HFFc6 (cell line): ENCODE measurements at places on chromosomes 3 and 15. TPM values are rescaled to one million over a fixed set of nuclear protein-coding genes. Genes with fewer than 3 reads are reported as not detected.
A peak's percentile ranks its signal among the peaks of the same experiment; 100 is the strongest.

DNA sequence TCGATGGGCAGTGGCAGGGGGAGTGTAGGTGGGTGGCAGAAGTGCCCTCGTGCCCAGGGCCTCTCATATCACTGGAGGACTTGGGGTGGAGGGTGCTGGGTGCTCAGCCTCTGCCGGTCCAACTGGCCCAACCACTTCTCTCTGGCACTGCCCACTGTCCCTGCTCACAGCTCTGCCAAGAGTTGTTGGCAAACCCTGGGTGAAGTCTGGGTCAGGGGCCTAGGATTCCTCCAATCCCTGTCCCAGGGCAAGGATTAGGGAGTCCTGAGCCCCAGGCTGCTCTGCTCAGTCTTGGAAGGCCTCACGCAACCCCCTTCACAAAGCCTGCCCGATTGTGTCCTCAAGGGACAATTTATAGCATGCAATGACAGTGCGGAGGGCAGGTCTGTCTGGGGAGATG, 5.2 kb upstream of the PRKCD start:
- H3K4me3 ChIP-seq = no peak overlapping the region
- no peaks in the 10 kb centered on the region for H3K36me3 ChIP-seq
- H3K4me1 ChIP-seq = peaks cover 14% of the 10 kb centered on the region
- peaks cover 29% of the 10 kb centered on the region for H3K27me3 ChIP-seq

GRCh38 chr15:25739687-25740121, 123.4 kb downstream of the ATP10A start:
- H3K36me3 ChIP-seq = peaks cover 10% of the 10 kb centered on the region
- no peak overlapping the region for H3K4me3 ChIP-seq
- H3K27ac ChIP-seq = no peak overlapping the region
- peaks cover 3% of the 10 kb centered on the region; the same call in 1 of the 2 replicates for H3K27me3 ChIP-seq

GRCh38 chr15:99390667-99391066, 139.4 kb downstream of the LRRC28 start:
- H3K27ac ChIP-seq = no peak overlapping the region
- DNase-seq = no peak
- no peaks in the 10 kb centered on the region for H3K27me3 ChIP-seq
- no peak overlapping the region for H3K4me3 ChIP-seq
- peaks cover 6% of the 10 kb centered on the region; the same call in 1 of the 2 replicates for H3K4me1 ChIP-seq

DNA sequence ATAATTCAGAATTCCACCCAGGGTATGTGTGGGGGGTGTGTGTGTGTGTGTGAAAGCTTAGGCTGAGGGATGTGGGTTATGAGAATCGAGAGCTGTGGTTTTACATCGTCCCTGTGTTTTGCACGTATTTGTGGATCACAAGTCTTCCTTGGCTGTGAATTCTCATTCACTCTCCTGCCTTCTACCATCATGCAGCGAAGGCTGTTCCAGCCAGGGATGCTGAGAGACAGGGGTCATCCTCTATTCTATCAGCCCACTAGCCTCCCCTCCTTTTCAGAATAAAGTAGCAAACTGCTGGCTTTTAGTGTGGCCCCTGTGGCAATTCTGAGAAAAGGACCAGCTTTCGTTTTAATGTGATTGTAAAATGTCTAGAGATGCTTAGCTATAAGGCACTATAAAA, 460.6 kb upstream of the NR2F2 start:
- no peak overlapping the region for H3K27ac ChIP-seq
- H3K4me1 ChIP-seq = peaks cover 38% of the 10 kb centered on the region
- DNase-seq = no peak
- H3K36me3 ChIP-seq = no peaks in the 10 kb centered on the region

GRCh38 chr3:33089515-33089914, 7.4 kb downstream of the GLB1 start:
- H3K27me3 ChIP-seq = peaks cover 3% of the 10 kb centered on the region; the same call in 1 of the 2 replicates
- DNase-seq = no peak
- no peak overlapping the region for H3K4me3 ChIP-seq
- H3K4me1 ChIP-seq = no peaks in the 10 kb centered on the region
- H3K27ac ChIP-seq = no peak overlapping the region
- H3K36me3 ChIP-seq = peaks cover 43% of the 10 kb centered on the region

DNA sequence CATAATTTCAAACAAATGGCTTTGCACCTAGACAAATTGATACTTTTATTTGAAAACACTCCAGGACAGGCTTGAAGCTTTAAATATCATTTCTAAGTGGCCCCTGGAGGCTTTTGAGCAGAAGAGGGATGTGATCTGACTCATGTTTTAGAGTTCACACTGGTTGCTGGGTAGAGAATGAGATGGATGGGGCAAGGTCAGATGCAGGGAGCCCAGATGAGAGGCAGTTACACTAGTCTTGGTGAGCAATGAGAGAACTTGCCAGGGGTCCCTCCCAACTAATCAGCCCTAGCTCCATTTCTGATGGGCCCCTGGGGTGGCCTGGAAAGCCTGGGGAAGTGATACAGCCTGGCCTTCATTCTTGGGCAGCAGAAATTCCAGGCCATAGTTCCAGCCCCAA, 190.4 kb downstream of the MEGF11 start:
- no peaks in the 10 kb centered on the region for H3K4me1 ChIP-seq
- peaks cover 41% of the 10 kb centered on the region for H3K27me3 ChIP-seq
- DNase-seq = no peak
- H3K27ac ChIP-seq = no peak overlapping the region

DNA sequence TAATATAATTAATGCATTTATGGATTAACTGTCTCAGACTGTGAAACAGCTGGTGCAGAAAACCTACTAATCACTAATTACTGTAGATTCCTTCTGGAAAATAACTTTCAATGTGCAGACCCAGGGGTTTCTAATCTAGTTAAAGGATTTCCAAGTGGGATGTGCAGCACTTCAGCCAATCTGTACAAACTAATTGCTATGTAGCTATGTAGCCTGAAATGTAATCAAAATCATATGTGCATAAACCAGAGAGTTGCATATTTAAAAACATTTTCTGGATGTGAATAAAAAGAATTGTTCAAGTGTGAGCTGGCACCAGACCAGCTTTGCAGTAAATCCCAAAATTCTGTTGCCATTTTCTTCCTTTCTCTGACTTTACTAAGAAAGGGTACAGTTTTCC, 127.5 kb upstream of the CD96 start:
- H3K4me3 ChIP-seq = no peak overlapping the region
- no peak for DNase-seq
- no peaks in the 10 kb centered on the region for H3K4me1 ChIP-seq

DNA sequence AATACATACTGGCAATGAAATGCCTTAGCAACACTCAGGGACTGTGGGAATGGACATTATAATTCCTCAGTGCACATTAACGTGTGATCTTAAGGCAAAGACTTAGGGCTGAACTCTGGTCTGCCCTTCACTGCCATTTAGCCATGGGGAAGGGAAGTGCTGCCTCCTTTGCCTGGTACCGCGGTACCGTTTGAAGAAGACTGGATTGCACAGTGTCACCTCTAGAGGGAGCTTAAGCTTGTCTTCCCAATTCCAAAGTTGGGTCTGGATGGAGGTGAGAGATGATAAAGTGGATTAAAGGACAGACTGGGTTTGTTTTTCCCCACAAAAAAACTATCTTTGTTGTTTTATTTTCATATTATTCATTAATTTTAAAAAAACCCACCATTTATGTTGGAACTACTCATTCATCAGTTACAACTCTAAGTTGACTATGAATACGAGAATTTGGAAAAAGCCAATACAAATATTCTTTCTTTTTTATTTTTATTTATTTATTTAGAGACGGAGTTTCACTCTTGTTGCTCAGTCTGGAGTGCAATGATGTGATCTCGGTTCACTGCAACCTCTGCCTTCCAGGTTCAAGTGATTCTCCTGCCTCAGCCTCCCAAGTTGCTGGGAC, 60.0 kb upstream of the SYN2 start:
- no peak overlapping the region for H3K27ac ChIP-seq
- H3K4me1 ChIP-seq = no peaks in the 10 kb centered on the region
- peak; percentile 10 for DNase-seq
- H3K36me3 ChIP-seq = no peaks in the 10 kb centered on the region
- no peak overlapping the region for H3K4me3 ChIP-seq
- peaks cover 3% of the 10 kb centered on the region for H3K27me3 ChIP-seq

GRCh38 chr3:137765310-137766033, 1.4 kb downstream of the SOX14 start:
- peaks cover 74% of the 10 kb centered on the region for H3K27me3 ChIP-seq
- DNase-seq = no peak
- peaks cover 5% of the 10 kb centered on the region; the same call in 1 of the 2 replicates for H3K36me3 ChIP-seq
- H3K27ac ChIP-seq = no peak overlapping the region

- DNase-seq = no peak
- no peaks in the 10 kb centered on the region for H3K36me3 ChIP-seq
- no peaks in the 10 kb centered on the region for H3K4me1 ChIP-seq
Observed at GRCh38 chr15:78355177-78355576, 15.0 kb downstream of the CRABP1 start.

DNA sequence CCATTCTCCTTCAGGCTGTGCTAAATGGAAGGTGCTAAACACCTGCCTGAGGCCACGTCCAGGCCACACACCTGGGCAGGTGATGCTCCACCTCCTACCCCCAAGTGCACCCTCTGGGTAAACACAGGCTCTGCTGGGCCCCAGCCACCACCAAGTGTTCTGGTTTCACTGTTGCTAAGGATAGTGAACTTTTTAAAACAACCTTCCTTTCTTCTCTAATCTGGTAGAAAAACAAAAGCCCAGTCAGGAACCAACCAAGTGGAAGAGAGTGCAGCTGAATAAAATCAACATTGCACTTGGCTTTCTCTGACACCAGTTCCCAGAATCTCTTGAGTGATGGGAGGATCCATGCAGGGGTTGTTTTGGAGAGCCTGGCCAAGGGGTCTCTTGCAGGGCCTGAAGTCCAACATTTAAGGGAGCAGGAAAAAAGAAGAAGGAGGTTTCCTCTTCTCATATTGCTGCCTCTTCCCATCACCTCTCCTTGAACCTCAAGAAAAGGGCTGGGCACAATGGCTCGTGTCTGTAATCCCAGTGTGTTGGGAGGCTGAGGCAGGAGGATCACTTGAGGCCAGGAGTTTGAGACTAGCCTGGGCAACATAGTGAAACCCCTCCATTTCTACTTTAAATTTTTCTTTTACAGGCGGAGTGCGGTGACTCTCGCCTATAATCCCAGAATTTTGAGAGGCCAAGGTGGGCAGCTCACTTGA, 26.2 kb upstream of the ATP13A3 start:
- H3K4me1 ChIP-seq = peaks cover under 1% of the 10 kb centered on the region
- no peak overlapping the region for H3K4me3 ChIP-seq
- DNase-seq = no peak
- no peaks in the 10 kb centered on the region for H3K36me3 ChIP-seq
- no peak overlapping the region for H3K27ac ChIP-seq

DNA sequence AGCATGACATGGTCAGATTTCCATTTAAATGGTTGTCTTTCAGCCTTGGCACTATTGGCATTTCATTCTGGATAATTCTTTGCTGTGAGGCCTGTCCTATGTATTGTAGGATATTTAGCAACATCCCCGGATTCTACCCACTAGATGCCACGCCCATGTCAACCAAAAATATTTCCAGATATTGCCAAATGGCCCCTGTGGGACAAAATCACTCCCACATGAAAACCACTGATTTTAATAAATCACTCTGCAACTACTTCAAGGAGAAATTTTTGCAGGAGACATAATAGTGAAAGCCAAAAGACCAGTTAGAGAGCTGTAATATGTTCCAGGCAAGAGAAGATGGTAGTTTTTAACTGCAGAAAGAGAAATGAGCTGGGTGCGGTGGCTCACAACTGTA, 55.9 kb upstream of the RARB start:
- no peaks in the 10 kb centered on the region; the same call in 1 of the 2 replicates for H3K27me3 ChIP-seq
- no peaks in the 10 kb centered on the region for H3K4me1 ChIP-seq
- H3K36me3 ChIP-seq = no peaks in the 10 kb centered on the region
- no peak overlapping the region for H3K27ac ChIP-seq

DNA sequence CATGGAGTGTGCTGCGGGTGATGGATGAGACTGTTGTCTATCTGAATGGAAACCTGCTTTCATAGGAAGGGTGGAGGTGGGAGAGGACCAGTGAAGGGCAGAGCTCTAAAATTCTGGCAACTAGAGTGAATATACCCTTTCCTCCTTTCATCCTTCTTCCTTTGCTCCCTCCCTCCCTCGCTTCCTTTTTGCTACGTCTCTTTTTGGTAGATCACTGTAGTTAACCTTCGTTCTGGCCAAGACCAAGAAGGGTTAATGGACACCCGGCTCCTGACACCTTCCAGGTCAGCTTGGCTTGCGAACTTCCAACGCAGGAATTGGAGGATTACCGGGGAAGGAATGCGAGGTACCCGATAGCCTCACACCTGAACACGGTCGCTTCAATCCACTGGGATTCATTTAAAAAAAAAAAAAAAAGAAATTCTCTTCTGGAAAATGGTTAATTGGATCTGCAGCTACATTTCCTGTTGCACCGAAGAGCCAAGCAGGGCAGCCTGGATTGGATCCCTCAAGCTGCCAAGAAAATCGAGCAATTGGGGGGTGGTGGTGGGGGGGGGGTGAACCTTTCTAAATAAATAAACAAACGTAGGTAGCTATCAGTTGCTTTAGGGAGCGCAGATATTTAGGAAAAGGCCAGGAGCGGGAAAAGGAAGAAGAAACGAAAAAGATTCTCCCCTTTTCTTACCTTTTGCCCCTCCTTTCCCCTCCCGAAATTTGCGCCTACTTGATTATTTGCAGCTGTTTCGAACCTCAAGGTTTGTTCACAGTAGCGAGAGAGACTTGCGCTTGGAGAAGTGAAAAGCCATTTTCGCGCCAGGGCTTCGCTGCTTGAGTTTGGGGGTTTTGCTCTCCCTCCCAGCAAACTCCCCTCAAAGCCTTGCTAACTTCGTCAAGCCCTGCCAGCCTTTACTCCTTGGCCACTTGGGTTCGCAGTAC, 9.5 kb upstream of the NR2F2 start:
- H3K36me3 ChIP-seq = no peaks in the 10 kb centered on the region; the same call in 1 of the 2 replicates
- DNase-seq = no peak
- H3K27me3 ChIP-seq = no peaks in the 10 kb centered on the region
- peak overlapping the region; percentile 78 for H3K4me3 ChIP-seq
- H3K27ac ChIP-seq = peak overlapping the region; percentile 77

- peaks cover 6% of the 10 kb centered on the region; the same call in 1 of the 2 replicates for H3K4me1 ChIP-seq
- no peaks in the 10 kb centered on the region for H3K36me3 ChIP-seq
- H3K27me3 ChIP-seq = no peaks in the 10 kb centered on the region
- no peak for DNase-seq
Observed at GRCh38 chr3:99013777-99014315, 112.4 kb upstream of the DCBLD2 start.

GRCh38 chr15:66707310-66708082, 5.5 kb downstream of the SMAD6 start:
- H3K27ac ChIP-seq = peak overlapping the region; percentile 63
- H3K4me3 ChIP-seq = peak overlapping the region; percentile 73
- DNase-seq = peak; percentile 25

GRCh38 chr3:24595796-24596195, 101.1 kb upstream of the THRB start:
- no peak for DNase-seq
- H3K4me3 ChIP-seq = no peak overlapping the region
- peaks cover 6% of the 10 kb centered on the region; the same call in 1 of the 2 replicates for H3K4me1 ChIP-seq
- H3K27me3 ChIP-seq = no peaks in the 10 kb centered on the region
- no peaks in the 10 kb centered on the region for H3K36me3 ChIP-seq

- no peak overlapping the region for H3K4me3 ChIP-seq
- peaks cover 13% of the 10 kb centered on the region for H3K4me1 ChIP-seq
- no peak for DNase-seq
- no peak overlapping the region for H3K27ac ChIP-seq
- H3K36me3 ChIP-seq = peaks cover 4% of the 10 kb centered on the region; the same call in 1 of the 2 replicates
- H3K27me3 ChIP-seq = peaks cover 2% of the 10 kb centered on the region
Observed at GRCh38 chr3:153268564-153269279, 106.7 kb downstream of the RAP2B start.

Gene SMCO1
- not detected in 3 replicates for total RNA-seq

Gene ITIH3
- total RNA-seq = 0.39 to 0.94 TPM in 2 of 3 replicates, not detected in the other

Gene ISLR2
- not detected in 2 replicates for total RNA-seq
